ENCODE measurements at places on chromosomes 5 and 9. TPM values are rescaled to one million over a fixed set of nuclear protein-coding genes. Genes with fewer than 3 reads are reported as not detected.
A peak's percentile ranks its signal among the peaks of the same experiment; 100 is the strongest.

The NKD2 gene
- polyA plus RNA-seq = 8.4 TPM

DNA sequence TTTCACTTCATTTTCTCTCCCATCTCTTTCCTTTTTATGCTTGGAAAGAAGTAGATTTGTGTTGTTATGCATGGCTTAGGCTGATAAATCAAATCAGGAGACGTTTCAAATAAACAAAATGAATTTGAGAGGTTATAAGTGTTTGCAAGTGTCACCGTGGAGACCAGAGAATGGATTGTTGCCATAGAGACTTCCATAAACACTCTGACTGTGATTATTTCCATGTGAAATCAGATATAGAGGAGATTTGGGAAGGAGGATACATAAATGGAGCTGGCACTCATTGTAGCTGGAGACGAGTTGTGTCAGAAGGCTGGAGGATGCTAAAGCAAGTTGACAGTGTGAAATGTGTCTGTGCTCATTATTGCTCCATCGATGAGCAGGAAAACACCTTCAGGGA is 84.2 kb upstream of the PCSK1 start:
- DNase-seq = peak; percentile 73

DNA sequence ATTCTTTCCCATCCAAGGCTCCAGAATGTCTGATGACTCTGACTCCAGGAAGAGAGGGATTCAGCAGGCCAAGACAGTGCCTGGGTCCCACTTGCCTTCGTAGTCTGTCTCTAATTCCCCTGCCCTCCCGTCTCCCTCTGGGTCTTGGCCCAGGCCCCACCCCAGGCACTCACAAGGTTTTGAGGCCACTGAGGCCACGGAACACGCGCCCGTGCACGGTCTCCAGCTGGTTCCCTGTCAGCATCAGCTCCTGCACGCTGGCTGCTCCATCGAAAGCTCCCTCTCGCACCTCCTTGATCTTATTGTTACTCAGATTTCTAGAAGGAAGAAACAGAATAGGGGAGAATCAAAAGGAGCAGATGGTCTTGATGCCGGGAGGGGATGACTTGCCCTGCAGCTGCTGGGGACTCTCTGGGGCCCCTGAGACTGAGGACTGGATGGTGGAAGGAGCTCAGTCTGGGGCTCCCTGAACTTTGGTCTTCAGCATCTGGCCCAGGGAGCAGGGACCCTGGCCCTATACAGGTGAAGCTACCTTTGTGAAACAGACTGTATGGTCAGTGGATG is 174.6 kb upstream of the PANK3 start:
- no peak for DNase-seq

- DNase-seq = no peak
These were observed 60.1 kb upstream of the CLINT1 start for GRCh38 chr5:157918811-157919742.

GRCh38 chr9:136942881-136943230 is 1.7 kb downstream of the FBXW5 start:
- DNase-seq = no peak

All from brain (organoid and tissue), 16 donors.